ENCODE measurements at places on chromosomes 13 and 19. TPM values are rescaled to one million over a fixed set of nuclear protein-coding genes. Genes with fewer than 3 reads are reported as not detected.

DNA sequence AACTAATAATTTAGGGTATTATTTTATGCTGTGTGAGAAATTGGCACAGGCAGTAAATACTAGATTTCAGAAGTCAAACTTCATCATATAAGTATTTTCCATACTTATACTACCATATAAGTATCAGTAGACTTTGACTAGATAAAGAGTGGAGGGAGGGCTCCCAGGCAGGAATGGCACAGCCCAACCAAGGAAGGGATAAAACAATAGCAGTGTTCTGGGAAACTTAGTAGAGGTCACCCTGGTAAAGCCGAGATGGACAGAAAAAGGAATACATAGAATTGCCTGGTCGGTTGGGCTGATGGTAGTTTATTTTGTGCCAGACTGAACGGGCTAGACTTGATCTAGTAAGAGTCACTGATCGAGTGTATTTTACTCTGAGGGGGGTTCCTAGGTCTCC is 19.6 kb upstream of the KCTD4 start:
- no peak for DNase-seq

Gene CYP2A7
- total RNA-seq = not detected

Gene FPR3
- total RNA-seq = 0.79 TPM

Gene SELENOV
- total RNA-seq = 0.88 TPM

- no peak for DNase-seq
Observed at GRCh38 chr13:110812121-110812868, 98.8 kb downstream of the ING1 start.

GRCh38 chr13:26045142-26045541 is 6.7 kb downstream of the SHISA2 start:
- no peak for DNase-seq

- DNase-seq = no peak
Observed at GRCh38 chr13:23865906-23866305, 23.3 kb downstream of the MIPEP start.

DNA sequence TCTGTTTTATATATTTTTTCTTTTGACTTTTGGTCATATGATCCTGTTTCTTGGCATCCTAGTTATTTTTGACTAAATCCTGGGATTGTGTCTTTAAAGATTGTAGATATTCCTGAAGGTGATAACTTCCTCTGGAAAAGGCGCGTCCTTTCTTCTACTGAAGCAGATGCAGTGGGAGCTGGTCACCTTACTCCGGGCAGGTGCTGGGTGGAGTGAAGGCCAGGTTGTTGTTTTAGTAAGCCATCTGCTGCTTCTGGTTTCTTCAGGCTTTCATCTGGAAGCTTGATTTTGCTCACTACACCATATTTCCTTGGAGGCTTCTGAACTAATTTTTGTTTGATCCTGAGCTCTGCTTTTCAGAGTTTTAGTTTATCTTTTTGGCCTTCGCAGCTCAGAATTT is 21.5 kb downstream of the URI1 start:
- no peak for DNase-seq

DNA sequence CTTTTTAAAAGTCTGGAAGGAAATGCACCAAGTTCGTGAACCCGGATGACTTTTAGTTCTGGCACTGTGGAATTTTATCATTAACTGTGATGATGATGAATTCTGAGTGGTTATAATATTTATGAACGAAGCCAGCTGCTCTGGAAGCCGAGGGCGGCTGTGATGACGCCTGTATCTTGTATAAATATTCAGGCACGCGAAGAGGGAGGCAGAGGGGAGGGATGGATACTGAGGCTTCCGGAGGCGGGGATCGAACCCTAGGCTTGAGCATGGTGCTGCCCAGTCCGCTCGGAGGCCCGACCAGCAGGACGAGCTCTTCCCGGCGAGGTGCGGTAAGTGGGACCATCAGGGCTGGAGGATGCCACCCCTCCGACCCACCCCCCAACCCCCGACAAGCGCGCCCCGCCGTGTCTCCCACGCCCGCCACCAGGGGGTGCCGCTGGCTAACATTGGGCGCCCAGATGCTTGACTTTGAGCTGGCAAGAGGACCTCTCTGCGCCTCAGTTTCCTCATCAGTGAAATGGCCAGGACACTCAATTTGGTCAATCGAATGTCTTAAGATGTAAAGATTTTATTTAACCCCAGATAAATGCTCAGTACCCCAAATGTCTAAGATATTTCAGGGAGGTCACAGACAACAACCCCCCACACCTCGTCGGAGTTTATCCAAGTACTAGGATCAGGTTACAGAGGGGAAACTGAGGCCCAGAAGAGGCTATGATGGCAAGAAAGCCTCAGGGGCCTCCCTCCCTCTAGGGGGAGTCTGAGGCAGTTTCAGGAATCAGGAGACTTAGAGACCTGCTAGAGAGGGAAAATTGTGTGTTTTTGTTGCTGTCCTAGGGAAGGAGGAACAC is 4.5 kb upstream of the RAB3A start:
- no peak for DNase-seq
